BJ (cell line): ENCODE measurements at places on chromosomes 7 and 10. TPM values are rescaled to one million over a fixed set of nuclear protein-coding genes. Genes with fewer than 3 reads are reported as not detected.

GRCh38 chr10:81984428-81984827, 109.4 kb downstream of the NRG3 start:
- no peak for DNase-seq

GRCh38 chr7:123472750-123473445, 61.5 kb downstream of the IQUB start:
- DNase-seq, result no peak

DNA sequence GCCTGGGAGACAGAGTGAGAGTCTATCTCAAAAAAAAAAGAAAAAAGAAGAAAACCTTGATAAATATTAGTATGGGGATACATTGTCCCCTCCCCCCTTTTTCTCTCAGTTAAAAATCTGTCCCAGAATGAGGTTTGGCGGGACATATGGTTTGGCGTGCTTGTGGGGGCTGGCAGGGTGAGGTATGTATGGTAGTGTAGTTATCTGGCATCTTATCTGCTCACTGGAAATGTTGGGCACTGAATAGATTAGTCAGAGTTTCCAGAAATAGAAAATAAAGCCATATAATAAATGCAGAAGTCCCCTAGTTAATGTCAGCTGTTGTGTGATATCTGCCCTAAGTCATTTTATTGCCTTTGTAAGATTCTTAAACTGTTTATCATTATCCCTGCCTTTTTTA, 397.5 kb upstream of the GALNT17 start:
- no peak for DNase-seq

PSMA2 gene
- 50.8 and 101 TPM in 2 replicates for polyA plus RNA-seq

GRCh38 chr7:139515266-139515665, 8.2 kb upstream of the CLEC2L start:
- DNase-seq, result no peak

DNA sequence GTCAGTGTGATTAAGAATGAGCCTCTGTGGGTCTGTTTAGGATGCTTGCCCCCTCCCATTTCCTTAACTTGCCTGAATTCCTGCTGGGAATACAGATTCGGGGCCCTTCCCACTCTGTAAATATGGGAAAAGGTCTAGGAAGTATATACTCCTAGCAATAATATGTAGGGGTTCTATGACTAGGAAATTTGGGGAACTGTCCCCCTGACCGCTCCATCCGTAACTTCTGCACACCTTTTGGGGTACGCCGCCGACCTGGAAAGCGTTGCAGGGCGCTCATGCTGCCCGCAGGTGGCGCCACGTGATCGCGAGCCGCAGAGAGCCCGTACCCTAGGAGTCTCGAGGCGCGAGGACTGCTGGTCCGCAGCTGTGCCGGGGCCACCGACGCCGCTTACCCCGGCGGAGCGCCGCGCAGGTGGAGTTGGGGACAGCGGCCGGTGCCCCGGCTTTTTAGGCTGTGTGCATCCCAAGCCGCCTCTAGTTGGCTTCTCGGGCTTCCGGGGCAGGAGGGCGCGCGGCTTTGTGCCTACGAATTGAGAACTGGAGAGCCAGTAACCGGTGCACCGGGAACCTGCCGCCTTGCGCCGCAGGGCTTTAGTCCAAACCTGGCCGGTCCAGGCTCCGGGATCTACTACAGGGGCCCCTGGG, 656 bp upstream of the CNNM2 start:
- no peak for DNase-seq

LRRC18 gene
- polyA plus RNA-seq, result not detected in 2 replicates

DNA sequence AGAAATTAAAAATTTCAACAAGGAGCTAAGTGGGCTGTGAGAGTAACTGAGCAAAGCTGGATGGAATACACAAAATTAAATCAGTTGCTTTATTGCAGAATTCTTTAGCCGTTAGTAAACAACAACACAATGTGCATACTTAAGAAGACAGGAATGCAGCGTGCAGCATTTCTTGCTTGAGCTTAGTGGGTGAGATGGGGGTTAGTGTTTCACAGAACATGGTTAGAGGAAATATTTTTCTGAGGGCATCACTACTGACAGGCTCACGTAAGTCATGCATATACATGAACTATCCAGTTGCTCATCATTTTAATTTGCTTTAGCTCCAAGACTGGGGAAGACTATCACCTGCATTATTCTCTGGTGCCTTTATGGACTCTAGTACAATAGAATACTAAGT, 80.8 kb downstream of the CD36 start:
- no peak for DNase-seq

PRKCQ gene
- polyA plus RNA-seq, result 0.06 and 0.11 TPM in 2 replicates

- no peak for DNase-seq
Observed at GRCh38 chr7:73449422-73449821, 15.8 kb downstream of the FZD9 start.

- DNase-seq, result peak; percentile 11
Observed at GRCh38 chr7:19405541-19405940, 260.3 kb upstream of the FERD3L start.
